ENCODE measurements at places on chromosomes 1 and 21.

GRCh38 chr1:77057994-77058585, 161.1 kb downstream of the PIGK start:
- peak; percentile 84 for DNase-seq

DNA sequence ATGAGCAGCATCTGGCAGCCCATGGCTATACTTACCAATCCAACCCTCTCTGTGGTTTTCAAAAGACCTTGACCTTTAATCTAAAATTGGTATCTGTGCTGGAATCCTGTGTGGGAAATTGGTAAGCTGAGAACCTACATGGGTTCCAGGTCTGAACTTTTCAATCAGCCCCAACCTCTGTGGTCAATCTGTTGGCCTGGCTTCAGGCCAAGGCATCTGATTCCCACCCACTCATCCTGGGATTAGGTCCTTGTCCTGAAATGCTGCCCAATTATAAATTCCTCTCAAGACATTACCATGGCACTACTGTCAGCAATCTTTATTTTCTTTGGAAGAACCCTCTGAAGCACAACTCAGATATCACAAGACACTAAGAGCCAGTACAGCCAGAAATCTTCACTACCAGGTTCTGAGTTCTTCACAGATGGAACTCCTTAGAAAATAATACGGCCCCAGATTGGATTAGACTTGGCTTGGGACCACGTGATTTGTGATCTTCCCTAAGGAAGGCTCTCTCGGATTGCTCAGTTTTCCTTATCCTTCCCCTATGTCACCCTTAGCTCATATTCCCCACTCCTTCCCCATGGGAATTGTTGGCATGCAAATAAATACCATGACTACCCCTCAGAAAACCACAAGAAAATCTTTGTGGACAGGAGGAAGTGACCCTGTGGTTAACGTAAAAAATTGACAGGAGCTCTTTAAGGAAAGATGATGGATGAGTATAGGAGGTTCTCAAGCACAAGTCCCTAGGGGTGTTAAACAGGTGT, 207.9 kb upstream of the ST6GALNAC5 start:
- DNase-seq: no peak

GRCh38 chr1:87278825-87279535, 49.7 kb upstream of the LMO4 start:
- DNase-seq: no peak

GRCh38 chr1:94912263-94913184, 14.4 kb downstream of the CNN3 start:
- DNase-seq: no peak

DNA sequence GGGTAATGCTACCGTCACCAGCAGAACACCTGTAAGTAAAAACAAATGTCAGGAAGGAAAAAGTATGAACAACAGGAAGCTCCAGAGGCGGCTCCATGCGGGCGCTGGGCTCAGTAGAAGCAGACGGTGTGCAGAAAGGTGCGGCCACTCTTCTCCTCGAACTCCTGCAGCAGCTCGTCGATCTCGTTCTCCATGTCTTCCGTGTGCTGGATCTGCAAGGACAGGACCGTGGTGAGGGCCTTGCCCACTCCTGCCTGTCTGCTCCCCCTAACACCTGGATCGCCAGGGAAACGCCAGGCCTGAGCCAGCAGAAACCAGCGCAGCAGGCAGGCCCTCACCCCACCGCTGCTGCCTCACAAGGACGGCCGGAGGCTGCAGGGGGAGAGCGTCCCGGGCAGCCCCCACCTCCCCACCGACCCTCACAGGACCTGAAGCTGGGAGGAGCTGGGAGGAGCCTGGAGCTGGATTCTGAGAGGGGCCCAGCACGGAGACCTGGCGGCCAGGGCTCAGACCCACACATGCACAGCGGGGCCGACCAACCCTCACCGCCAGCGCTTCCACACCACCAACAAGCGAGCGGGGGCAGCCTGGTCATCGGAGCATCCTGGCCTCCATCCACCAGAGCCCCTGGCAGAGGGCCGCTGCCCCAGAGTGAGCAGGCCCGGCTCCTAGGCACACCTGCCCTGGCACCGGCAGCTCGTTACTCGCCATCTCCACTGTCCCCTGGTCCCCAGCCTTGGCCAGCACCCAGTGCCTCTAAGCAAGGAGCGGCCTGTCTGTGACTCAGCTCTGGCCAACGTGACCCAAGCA, 1.7 kb upstream of the TMEM240 start:
- no peak for DNase-seq

DNA sequence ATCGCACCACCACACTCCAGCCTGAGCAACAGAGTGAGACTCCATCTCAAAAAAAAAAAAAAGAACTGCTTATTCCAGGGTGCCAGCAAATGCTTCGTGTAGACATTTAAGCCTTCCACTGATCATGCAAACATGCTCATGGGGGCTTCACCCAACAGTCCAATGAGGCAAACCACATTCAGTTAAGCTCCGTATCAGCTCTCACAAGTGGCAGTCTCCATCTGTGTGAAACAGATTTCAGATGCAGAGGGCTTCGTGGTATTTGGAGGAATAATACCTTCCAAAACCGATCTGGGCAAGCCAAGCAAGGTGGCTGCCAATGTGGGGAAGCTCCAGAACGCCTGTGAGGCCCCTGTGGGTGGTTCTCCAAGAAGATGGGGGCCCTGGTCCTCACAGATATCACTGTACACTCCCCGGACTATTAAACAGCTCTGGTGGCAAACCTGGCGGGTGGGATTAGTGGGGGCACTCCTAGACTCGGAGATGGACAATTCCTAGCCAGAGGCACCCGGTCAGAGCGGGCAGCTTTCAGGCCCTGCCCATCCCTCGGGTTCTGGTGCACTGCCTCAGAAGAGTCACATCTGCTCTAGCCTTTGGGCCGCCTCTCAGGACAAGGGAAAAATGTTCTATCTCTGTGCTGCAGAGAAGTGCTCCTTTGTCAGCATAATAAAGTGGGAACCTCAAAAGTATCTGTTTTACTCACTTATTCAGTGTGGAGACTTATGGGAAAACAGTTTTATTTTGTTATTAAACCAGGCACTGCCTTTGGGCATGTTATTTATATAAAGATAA, 10.2 kb downstream of the CREG1 start:
- DNase-seq: no peak

DNA sequence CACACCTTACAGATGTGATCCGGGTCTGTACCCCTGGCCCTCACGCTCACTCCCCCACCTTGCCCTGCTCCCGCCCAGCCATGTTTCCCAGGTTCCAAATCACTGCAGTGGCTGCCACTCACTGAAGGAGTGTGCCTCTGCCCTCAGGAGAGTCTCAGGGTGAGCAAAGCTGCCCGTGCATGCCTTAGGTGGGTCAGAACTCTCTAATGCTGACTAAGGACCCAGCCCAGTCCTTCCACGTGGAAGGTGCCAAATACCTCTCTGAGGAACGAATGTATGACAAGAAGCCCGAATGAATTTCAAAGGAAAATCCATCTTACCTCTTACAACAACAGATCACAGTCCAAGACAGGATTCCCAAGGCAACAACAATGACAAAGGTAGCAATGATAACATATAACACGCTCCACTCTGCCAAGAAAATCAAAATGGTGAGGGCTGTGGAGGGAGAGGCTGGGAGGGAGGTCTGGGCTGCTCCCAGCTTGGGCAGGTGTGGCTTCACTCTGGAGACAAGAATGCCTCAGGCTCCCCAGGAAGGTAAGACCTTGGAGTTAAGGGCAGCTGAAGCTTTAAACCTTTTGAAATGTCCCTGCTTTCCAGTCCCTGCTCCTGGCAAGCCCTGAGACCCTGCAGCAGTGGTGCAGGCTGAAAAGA, 115.2 kb downstream of the KIAA0319L start:
- no peak for DNase-seq

DNA sequence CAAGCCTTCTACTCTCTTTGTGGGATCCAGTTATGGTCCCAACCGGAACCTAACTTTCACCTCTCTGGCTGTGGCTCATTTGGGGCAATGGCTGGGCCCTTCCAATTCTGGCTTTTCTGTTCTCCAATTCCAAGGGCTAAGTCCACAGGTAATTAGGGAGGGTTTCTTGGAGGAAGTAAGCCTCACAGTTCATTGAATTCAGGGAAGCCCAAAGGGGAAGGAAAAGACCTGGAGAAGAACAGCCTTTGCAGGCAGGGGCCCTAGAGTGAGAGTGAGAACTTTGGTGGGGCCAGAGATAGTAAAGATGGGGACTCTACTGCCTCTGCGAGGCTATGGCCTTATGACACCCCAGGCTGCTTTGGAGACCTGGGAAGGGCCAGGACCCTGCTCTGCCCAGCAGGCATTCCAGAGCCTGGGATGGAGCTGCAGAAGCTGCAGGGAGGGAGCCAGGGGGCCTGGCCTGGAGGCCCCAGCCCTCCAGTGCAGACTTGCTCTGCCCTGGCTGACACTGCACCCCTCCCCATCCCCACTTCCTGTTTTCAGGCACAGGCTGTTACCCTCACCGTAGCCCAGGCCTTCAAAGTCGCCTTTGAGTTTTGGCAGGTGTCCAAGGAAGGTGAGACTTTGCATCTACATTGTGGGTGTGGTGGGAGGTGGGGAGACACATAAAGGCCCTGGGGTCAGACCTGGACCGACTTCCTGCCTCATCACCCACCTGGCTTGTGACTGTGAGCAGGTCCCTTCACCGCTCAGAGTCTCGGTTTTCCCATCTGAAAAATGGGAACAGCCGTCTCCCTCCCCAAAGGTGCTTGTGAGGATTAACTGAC, 18.9 kb downstream of the LDLRAP1 start:
- DNase-seq: no peak

GRCh38 chr1:47593013-47593568, 155.2 kb downstream of the FOXD2 start:
- no peak for DNase-seq

GRCh38 chr1:150696590-150696989, 364 bp downstream of the GOLPH3L start:
- DNase-seq: no peak

GRCh38 chr1:201506092-201506491, 831 bp downstream of the CSRP1 start:
- no peak for DNase-seq

GRCh38 chr21:45128613-45129188, 54.3 kb downstream of the ADARB1 start:
- DNase-seq: peak; percentile 5

DNA sequence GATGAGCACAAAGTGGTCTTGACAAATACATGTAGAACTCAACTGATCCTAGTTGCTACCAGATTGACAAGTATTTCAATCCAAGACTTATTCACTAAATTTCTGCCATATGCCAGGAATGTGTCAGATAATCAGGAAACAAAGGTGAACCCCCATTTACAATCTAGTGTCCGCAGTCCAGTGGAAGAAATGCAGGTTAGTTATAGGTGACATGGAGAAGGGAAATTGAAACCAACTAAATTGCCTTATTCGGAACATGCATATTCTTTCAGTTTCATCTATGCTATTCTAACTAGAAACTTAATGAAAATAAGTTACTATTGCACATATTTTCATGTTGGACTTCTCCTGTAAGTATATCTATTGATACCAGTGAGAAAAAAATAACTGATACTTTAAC, 209.4 kb downstream of the COL24A1 start:
- DNase-seq: no peak

GRCh38 chr1:2042830-2043773, 7.1 kb upstream of the PRKCZ start:
- no peak for DNase-seq

- DNase-seq: no peak
Observed at GRCh38 chr21:25626757-25627156, 12.3 kb upstream of the JAM2 start.

DNA sequence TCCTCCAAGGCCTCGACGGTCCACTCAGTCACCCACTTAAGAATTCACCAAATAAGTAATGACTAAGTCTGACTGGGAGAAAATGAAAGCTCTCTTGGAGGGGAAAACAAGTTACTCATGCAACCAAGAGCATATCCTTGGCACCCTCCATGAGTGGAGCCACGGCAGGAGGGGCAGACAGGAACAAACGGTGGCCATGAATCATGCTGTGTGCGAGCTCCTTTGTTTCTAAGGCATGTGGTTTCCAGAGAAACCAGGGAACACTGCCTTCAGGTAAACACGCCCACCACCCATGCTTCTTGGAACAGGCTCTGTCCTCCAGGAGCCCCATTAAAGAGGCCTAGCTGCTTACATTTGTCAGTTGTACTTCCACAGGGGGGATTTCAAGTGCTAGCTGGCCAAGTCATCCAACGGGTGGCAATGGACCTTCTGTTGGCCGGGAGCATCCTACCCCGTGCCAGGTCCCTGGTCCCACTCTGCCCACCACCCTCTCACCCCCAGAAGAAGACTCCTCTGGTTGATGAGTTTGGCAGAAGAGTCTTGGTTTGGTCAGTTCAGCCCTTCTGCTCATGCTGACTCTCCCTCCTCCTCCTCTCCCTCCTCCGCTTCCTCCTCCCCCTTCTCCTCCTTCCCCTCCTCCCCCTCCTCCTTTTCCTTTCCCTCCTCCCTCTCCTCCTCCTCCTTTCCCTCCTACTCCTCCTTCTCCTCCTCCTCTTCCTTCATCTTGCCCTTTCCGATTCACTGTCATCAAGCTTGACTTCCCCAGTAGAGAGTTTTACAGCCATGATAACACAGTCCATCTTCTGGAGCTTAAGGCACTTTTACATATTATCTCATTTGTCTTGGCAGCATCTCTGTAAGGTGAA, 107.6 kb downstream of the CCDC185 start:
- no peak for DNase-seq

DNA sequence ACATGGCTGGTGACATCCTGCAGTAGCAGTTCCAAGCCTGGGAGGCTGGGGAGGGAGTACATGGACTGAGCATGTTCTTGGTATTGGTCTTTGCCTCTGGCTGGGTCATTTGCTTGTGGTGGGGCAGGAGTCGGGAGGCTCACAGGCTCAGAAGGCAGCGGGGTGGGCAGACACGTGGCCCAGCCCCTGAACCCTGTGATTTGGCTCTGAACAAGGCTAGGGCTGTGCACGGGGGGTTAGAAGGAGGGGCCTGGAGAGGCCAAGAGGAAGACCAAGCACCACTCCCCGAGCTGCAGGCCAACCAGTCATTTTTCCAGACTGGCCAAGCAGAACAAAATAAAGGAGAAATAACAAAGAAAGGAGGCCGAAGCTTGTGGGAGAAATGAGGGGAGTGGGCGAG, 9.7 kb upstream of the PRELP start:
- no peak for DNase-seq

DNA sequence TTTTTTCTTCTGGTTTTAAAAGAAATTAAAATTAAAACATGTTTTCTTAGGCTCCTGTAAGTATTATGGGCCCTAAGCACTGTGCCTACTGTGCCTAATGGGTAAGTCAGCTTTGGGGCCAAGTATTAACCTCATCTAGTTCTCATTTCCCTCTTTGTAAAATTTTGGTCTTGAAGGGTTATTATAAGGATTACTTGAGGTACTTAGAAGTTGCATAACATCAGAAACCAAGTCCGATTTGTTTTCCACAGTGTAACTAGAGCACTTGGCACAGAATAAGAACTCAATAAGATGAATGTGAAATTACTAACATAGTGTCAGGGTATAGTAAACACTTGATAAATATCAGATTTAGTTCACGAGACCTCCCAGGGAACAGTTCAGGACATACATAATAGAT, 16.4 kb upstream of the OSBPL9 start:
- DNase-seq: no peak
